ENCODE measurements at places on chromosomes 6 and 20. TPM values are rescaled to one million over a fixed set of nuclear protein-coding genes. Genes with fewer than 3 reads are reported as not detected.

The LPA gene
- not detected for total RNA-seq

The ANKRD66 gene
- not detected for total RNA-seq

The EDN3 gene
- not detected for total RNA-seq

The OR2J3 gene
- not detected for total RNA-seq

The CLPSL2 gene
- not detected for total RNA-seq

The MLIP gene
- not detected for total RNA-seq

The PTGIS gene
- total RNA-seq = 1,011 TPM

The NTSR1 gene
- total RNA-seq = 8.0 TPM

The FLRT3 gene
- total RNA-seq = 0.54 TPM

The GSTA2 gene
- total RNA-seq = not detected

The SSTR4 gene
- not detected for total RNA-seq

The CLDN20 gene
- not detected for total RNA-seq

The SUMO4 gene
- total RNA-seq = not detected

The DEFB110 gene
- not detected for total RNA-seq

The RAB32 gene
- 20.8 TPM for total RNA-seq

The MAFB gene
- 42.8 TPM for total RNA-seq

The IL20RA gene
- 0.90 TPM for total RNA-seq

The ZFP64 gene
- total RNA-seq = 21.9 TPM

The SMLR1 gene
- total RNA-seq = not detected

The MUCL3 gene
- total RNA-seq = under 0.01 TPM

The NHLRC1 gene
- 3.0 TPM for total RNA-seq

The CYP24A1 gene
- 0.98 TPM for total RNA-seq

The DHX35 gene
- total RNA-seq = 8.9 TPM

The PRR18 gene
- not detected for total RNA-seq

The ZBTB24 gene
- total RNA-seq = 4.3 TPM

The RHAG gene
- total RNA-seq = not detected

The PACSIN1 gene
- total RNA-seq = not detected

The ZNF311 gene
- 1.3 TPM for total RNA-seq

The LHFPL5 gene
- total RNA-seq = not detected

The SOX18 gene
- total RNA-seq = not detected

The MCHR2 gene
- total RNA-seq = not detected

The CDSN gene
- total RNA-seq = not detected

Measured in fibroblast of the aortic adventitia (primary cell).